IPS-NIHi11 (cell line): ENCODE measurements at places on chromosomes 5 and 9.

GRCh38 chr9:87793292-87793691 lies 67.4 kb downstream of the CTSL start:
- no peak for DNase-seq

DNA sequence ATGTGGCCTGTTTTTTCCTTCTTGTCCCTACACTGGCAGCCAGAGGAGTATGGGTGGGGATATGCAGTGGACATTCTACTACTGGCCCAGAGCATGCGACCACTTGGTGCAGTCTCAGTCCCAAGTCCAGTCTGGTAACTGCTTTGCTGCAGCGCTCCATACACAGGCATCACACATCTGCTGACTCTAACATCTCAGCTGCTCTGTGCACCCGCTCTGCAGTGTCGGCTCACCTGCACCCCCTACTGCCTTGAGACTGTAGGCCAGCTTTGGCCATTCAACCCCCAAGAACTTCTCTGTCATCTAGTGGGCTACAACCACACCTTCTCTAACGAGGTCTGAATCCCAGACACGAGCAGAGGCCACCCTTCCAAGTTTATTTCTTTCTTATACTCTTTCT lies 46.4 kb upstream of the SLCO6A1 start:
- DNase-seq, result peak; percentile 52

GRCh38 chr5:66363097-66363496 lies 219.0 kb downstream of the SREK1 start:
- DNase-seq, result no peak

DNA sequence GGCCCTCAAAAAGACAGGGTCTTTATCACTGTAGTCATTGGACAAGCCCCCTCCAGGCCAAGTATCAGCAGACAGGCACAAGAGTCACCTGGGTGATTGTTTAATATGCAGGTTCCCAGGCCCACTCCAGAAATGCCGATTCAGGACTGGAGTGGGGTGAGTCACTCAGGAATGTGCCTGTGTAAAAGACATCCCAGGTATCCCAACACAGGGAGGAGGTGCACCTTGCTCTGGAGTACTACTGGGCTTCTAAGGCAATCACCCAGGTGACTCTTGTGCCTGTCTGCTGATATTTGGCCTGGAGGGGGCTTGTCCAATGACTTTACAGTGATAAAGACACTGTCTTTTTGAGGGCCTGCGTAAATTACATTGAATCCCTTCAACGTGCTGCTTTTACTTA lies 40.6 kb downstream of the ACTL7B start:
- DNase-seq, result peak; percentile 50

DNA sequence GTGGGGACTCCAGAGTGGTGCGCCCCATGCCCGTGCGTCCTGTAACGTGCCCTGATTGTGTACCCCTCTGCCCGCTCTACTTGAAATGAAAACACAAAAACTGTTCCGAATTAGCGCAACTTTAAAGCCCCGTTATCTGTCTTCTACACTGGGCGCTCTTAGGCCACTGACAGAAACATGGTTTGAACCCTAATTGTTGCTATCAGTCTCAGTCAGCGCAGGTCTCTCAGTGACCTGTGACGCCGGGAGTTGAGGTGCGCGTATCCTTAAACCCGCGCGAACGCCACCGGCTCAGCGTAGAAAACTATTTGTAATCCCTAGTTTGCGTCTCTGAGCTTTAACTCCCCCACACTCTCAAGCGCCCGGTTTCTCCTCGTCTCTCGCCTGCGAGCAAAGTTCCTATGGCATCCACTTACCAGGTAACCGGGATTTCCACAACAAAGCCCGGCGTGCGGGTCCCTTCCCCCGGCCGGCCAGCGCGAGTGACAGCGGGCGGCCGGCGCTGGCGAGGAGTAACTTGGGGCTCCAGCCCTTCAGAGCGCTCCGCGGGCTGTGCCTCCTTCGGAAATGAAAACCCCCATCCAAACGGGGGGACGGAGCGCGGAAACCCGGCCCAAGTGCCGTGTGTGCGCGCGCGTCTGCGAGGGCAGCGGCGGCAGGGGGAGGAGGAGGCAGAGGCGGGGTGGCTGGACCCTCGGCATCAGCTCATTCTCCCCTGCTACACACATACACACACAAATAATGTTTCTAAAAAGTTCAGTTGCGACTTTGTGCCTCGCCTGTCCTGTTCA lies 668 bp downstream of the GLIS3 start:
- DNase-seq, result peak; percentile 38

DNA sequence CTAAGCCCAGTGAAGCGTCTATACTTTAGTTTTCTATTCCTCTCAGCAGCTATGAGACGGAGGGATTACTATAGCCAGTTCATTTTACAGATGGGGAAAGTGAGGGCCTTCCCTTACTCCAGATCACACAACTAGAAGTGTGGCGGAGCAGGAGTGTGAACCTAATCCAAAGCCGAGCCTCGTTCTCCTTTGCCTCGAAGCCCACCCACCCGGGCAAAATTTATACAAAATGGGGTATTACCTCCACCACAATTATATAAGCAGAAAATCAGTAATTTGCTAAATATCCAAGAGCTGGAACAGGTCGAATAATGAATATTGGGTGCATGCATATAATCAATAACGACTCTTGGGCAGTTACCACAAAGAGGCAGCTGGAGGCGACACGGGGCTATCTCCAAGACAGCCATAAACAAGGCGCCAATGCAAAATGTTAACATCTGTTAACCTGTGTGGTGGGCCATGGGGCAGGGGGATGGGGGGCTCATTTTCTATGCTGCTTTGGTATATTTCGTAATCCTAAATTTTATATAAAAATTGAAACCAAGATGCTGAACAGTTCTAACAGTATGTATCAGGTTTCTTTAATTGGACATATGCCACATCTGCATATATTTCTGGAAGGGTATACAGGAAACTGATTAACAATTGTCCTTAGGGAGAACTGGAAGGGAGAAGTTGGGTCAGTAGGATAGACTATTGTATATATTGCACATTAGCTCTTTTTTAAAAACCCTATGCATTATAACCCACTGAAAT lies 1.2 kb upstream of the RNF44 start:
- DNase-seq, result no peak

DNA sequence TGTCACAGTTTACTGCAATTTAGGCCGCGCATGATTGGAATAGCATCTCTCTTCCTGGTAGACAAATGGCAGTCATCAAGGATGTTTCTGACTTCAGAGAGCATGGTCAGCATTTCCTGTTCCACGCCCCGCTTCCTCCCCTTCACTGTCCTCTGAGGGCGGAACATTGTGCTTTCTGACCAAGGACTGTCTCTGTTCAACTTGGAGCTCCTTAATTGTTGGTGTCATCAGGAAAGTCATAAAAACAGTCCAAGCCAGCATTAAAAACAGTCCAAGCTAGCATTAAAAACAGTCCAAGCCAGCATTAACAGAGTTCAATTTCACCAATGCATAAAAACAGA lies 301.3 kb upstream of the IRX4 start:
- DNase-seq, result no peak

DNA sequence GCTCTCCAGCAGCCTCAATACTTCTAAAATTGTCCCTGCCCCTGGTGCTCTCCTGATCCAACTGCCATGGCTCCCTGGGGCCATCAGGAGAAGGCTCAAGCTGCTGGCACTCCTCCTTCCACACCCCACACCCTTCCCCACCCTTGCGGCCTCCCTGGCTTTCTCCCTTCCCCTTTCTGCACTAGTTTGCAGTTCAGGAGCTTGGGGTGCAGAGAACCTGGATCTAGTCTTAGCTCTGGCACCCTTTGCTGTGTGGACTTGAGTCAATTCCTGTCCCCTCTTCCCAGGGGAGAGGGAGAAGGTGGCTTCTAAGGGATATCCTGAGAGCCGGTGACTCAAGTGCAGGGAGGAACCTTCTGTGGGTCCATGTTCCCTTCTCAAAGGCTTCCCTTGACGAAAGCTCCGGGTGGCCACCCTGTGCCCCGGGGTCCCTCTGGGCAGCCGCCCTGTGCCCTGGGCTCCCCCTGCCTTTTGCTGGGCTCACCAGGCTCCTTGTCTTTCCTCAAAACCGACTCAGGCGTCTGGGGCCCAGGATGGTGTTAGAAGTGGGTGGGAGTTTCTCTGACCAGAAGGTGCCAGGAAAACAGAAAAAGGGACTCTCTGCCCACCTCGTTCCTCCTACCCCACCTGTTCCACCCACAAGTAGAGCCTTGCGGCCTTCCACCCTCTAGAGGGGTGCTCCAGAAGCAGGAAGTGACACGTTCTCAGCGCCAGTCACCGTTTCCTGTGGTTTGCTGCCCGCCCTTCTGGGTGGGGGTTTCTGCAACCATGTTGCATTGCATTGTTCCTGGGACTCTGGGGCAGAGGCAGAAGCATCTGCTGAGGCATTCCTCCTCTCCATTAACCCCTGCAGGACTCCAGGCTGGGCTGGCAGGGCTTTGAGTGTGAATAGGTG lies 15.0 kb downstream of the GLIPR2 start:
- DNase-seq, result no peak

DNA sequence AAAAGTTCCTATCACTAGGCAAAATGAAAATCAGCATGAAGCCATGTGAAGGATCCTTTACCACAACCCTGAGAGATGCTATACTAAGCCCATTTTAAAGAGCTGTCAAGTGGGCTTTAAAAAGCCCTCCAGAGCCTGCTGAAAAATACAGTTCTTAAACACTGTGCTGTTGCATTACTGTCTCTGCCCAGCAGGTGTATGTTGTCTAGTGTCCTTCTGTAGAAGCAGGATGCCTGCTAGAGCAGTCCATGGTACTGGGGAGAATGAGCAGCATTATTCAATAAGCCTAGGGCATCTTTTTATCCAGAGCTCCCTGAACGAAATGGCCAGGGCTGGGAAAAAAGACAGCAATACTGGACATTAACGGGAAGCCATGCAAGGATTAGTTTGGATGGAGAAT lies 126.2 kb upstream of the PLCXD3 start:
- DNase-seq, result peak; percentile 44

- no peak for DNase-seq
These were observed 157.7 kb downstream of the MELK start for GRCh38 chr9:36730414-36730813.

GRCh38 chr5:160921-161802 lies 30.1 kb upstream of the LRRC14B start:
- DNase-seq, result no peak

GRCh38 chr5:157890836-157891597 lies 32.1 kb upstream of the CLINT1 start:
- DNase-seq, result no peak

DNA sequence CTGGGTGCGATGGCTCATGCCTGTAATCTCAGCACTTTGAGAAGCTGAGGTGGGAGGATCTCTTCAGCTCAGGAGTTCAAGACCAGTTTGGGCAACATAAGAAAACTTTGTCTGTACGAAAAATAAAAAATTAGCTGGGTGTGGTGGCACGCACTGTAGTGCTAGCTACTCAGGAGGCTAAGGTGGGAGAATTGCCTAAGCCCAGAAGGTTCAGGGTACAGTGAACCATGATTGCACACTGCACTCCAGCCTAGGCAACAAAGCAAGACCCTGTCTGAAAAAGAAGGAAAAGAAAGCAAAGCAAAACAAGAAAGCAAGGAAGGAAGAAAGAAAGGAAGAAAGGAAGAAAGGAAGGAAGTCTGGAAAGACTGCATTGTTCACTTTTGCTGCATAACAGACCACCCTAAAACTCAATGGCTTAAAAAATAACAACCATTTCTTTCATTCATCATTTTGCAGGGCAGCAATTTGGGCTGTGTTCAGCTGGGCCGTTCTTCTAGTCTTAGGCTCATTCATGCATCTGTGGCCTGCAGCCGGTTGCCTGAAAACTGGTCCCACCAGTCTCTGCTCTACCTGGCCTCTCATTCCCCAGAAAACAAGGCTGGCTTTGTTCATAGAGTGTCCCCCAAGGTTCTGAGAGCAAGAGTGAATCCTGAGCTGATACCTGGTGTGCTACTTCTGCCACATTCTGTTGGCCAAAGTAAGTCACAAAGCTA lies 82.4 kb upstream of the MIER3 start:
- no peak for DNase-seq

- DNase-seq, result no peak
These were observed 73.4 kb upstream of the ATG10 start for GRCh38 chr5:81898403-81898802.

DNA sequence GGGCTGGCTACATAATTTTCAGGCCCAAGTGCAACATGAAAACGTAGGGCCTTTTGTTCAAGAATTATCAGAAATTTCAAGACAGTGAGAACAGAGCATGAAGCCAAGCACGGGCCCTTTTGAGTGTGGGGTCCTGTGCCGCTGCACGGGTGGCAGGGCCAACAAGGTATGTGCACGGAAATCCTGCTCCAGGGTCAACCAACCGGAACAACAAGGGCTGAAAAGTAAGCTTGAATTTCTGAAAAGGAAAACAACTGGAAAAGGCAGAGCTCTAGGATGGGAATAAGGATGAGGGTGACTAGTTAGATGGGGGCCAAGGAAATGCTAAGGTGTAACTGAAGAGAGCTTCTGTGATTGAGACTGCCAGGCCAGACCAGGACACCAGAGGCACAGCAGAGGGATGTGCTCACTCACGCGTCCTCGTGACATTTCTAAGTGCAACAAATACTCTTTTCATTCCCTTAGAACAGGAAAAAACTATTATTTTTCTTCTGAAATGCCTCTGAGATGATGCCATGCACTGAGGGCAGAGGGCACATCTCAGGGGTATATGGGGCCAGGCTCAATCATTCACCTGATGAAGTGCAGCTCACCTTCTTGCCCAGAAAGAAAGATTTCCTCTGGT lies 80.6 kb upstream of the LRRTM2 start:
- no peak for DNase-seq

- peak; percentile 8 for DNase-seq
These were observed 11.3 kb upstream of the TMEM141 start for GRCh38 chr9:136779808-136780207.

DNA sequence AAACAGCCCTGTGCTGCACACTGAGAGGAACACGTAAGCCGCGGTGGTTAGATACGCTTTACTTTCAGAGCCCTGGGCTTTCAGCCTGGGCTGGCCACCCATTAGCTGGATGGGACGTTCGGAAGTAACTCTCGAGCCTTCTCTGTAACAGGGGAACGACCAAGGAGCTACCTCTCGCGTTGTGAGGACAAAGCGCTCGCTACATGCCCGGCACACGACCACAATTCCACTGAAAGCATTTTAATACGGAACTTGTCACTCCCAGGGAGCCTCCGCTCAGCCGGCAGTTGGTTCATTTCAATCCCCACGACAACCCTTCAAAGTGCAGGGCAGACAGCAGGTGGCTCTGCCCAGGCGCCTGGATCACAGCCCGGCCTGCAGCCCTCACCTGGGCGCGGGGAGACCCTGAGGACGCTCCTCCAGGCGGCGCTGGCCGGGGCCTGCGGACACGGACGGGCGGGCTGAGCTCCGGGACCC lies 368 bp downstream of the SURF1 start:
- no peak for DNase-seq

DNA sequence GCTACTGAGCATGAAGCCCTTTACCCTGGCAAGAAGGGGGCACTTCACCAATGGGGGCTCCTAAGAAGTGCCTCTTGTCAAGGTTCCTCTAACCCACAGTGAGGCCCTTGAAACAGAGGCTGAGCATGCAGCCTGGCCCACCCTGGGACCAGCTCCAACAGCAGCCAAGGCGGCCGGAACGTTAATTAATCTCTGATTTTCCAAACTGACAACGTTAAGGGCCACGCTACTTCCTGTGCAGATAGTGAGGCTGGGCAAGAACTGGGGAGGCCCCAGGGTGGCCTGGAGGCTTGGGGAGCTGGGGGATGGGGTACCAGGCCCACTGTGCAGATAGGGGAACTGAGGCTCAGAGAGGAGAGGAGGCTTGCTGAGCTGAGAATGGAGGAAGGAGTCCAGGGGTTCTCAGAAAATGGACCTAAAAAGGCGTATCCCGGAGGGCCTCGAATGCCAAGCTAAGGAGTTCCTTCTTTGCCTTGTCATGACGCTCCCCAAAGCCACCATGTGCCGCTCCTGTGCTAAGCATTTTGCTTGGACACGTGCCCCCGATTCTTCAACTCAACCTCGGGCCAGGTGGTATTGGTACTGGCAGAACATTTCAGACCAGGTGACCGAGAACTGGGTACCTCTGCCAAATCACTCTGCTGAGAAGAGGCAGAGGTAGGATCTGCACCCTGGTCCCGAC lies 72.0 kb upstream of the STXBP1 start:
- no peak for DNase-seq
